Lower lobe of right lung (tissue), 2 donors: ENCODE measurements at places on chromosomes 1 and 21.
A peak's percentile ranks its signal among the peaks of the same experiment; 100 is the strongest.

- H3K4me3 ChIP-seq, result no peak overlapping the region
- H3K4me1 ChIP-seq, result no peaks in the 10 kb centered on the region
- peaks cover 71% of the 10 kb centered on the region for H3K36me3 ChIP-seq
- H3K27me3 ChIP-seq, result no peaks in the 10 kb centered on the region
- no peak overlapping the region for H3K27ac ChIP-seq
- DNase-seq, result no peak
These were observed 42.4 kb downstream of the PKNOX1 start for GRCh38 chr21:43016728-43017127.

DNA sequence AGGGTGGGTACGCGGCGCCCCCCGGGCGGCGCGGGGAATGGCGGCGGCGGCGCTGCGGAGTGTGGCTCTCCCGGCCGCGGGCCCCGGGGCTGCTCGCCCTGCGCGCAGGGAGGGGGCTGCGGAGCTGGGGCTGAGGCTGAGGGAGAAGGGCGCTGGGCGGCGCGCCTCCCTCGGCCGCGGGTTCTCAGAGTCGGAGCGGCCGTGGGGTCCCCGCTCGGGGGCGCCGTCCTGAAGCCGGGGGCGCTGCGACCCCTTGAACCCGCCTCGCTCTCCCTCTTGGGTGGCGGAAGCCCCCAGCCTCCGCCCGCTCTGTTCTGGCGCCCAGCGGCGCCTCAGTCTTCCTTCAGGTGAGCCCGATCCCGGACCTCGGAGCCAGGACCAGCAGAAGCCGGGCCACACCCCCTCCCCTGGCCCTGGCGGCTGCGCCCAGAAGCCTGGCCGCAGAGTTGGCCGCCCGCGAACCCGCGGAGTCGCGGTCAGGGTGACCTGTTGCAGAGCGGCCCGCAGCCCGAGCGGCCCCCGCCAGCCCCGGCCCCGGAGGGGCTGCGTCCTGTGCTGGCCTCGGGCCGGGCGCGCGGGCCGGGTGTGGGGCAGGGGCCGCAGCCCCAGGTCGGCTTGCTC is 532 bp downstream of the RALGPS2 start:
- peak; percentile 70 for DNase-seq
- H3K27me3 ChIP-seq, result no peaks in the 10 kb centered on the region
- peaks cover 12% of the 10 kb centered on the region for H3K4me1 ChIP-seq
- peak overlapping the region; percentile 80 for H3K27ac ChIP-seq
- peak overlapping the region; percentile 82 for H3K4me3 ChIP-seq

DNA sequence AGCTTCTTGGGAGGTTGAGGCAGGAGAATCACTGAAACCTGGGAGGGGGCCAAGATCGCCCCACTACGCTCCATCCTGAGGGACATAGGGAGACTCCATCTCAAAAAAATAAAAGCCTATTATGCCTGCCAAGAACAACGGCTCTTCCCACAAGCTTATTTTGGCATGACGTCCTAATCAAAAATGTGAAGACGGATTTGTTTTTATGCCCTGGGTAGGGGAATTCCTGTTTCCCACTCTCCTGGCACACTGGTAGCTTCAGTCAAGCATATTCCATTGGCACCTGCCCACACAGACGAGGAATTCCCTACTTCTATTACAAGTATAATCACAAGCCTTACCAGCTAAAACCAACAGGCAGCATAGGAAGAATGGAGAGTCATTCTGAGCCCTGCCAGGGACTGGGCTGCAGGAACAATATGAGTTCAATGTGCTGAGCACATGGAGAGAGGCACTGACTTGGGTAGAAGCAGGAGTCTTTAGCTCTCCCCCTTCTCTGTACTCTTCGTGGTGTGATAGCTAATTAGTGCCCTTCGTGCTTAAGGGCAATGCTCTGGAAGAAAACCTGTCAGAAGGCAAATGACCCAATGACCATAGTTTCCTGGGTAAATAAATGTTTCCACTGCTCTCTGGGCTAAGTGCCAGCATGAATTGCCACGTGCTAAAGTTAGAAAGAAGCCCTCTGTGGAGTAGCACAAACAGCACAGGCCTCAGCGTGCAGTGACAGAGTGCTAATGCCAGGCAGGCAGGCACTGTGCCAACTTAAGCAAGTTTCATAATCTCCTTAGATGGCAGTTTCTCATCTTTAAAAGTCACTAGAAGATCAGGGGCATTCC is 16.8 kb downstream of the TNFSF4 start:
- H3K36me3 ChIP-seq, result no peaks in the 10 kb centered on the region
- H3K27me3 ChIP-seq, result no peaks in the 10 kb centered on the region
- peaks cover 27% of the 10 kb centered on the region for H3K4me1 ChIP-seq
- no peak overlapping the region for H3K4me3 ChIP-seq
- DNase-seq, result peak; percentile 80

GRCh38 chr1:189141056-189141455 is 1336.6 kb downstream of the BRINP3 start:
- H3K27me3 ChIP-seq, result no peaks in the 10 kb centered on the region
- H3K4me3 ChIP-seq, result no peak overlapping the region
- H3K27ac ChIP-seq, result no peak overlapping the region
